ENCODE measurements at places on chromosomes 12 and 14. TPM values are rescaled to one million over a fixed set of nuclear protein-coding genes. Genes with fewer than 3 reads are reported as not detected.
A peak's percentile ranks its signal among the peaks of the same experiment; 100 is the strongest.

- DNase-seq = no peak
- H3K27ac ChIP-seq = no peak overlapping the region
- H3K36me3 ChIP-seq = peaks cover 7% of the 10 kb centered on the region
- H3K4me3 ChIP-seq = no peak overlapping the region
- no peaks in the 10 kb centered on the region for H3K27me3 ChIP-seq
Observed at GRCh38 chr12:56153678-56154065, 1.3 kb downstream of the MYL6B start.

THTPA gene
- total RNA-seq = 5.0 TPM

- H3K36me3 ChIP-seq = no peaks in the 10 kb centered on the region
- no peaks in the 10 kb centered on the region for H3K4me1 ChIP-seq
- no peak overlapping the region for H3K27ac ChIP-seq
- no peaks in the 10 kb centered on the region for H3K27me3 ChIP-seq
- no peak for DNase-seq
- no peak overlapping the region for H3K4me3 ChIP-seq
Observed at GRCh38 chr12:83145325-83145840, 458.7 kb downstream of the TMTC2 start.

GRCh38 chr14:95505030-95505589, 11.3 kb downstream of the SYNE3 start:
- DNase-seq = no peak
- H3K4me1 ChIP-seq = peaks cover 35% of the 10 kb centered on the region
- no peaks in the 10 kb centered on the region for H3K36me3 ChIP-seq
- H3K27me3 ChIP-seq = no peaks in the 10 kb centered on the region
- peak overlapping the region; percentile 37 for H3K27ac ChIP-seq
- H3K4me3 ChIP-seq = no peak overlapping the region

GRCh38 chr14:70278281-70278680, 81.2 kb downstream of the COX16 start:
- no peak overlapping the region for H3K4me3 ChIP-seq
- no peaks in the 10 kb centered on the region for H3K27me3 ChIP-seq
- H3K27ac ChIP-seq = no peak overlapping the region
- DNase-seq = no peak

DNA sequence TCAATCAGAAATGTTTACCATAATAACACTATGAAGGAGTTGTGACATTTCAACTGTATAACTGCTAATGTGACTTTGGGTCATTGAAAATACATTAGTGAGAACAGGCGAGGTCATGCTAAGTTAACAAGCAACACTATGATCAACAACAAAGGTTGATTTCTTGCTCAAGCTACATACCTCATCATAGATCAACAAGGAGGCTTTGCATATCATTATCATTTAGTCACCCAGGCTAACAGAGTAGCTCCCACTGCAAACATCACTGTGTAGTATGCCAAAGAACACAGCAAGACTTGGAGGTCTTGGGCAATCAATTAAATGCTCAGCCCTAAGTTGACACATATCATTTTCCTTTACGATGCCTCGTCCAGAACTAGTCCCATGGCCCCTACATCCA, 212.5 kb downstream of the NOVA1 start:
- H3K4me1 ChIP-seq = no peaks in the 10 kb centered on the region
- no peaks in the 10 kb centered on the region for H3K27me3 ChIP-seq
- H3K4me3 ChIP-seq = no peak overlapping the region
- no peak overlapping the region for H3K27ac ChIP-seq

CLEC2A gene
- not detected for total RNA-seq

GRCh38 chr12:59834659-59835474, 239.0 kb downstream of the SLC16A7 start:
- no peaks in the 10 kb centered on the region for H3K27me3 ChIP-seq
- H3K4me3 ChIP-seq = no peak overlapping the region
- no peak overlapping the region for H3K27ac ChIP-seq
- H3K36me3 ChIP-seq = no peaks in the 10 kb centered on the region

GRCh38 chr14:102063109-102063807, 23.6 kb downstream of the HSP90AA1 start:
- DNase-seq = peak; percentile 83
- no peak overlapping the region for H3K4me3 ChIP-seq
- no peak overlapping the region for H3K27ac ChIP-seq
- no peaks in the 10 kb centered on the region for H3K4me1 ChIP-seq

DNA sequence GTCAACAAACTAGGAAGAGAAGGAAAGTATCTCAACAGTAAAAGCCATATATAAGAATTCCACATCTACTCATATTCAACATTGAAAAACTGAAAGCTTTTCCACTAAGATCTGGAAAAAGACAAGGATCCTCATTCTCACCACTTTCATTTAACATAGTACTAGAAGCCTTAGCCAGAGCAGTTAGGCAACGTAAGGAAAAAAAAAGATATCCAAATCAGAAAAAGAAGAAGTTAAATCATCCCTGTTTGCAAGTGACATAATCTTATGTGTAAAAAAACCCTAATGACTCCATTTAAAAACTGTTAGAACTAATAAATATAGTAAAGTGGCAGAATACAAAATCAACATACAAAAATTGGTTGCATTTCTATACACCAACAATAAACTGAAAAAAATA, 426.2 kb downstream of the BCAT1 start:
- no peaks in the 10 kb centered on the region for H3K4me1 ChIP-seq
- no peak for DNase-seq
- no peak overlapping the region for H3K27ac ChIP-seq

DNA sequence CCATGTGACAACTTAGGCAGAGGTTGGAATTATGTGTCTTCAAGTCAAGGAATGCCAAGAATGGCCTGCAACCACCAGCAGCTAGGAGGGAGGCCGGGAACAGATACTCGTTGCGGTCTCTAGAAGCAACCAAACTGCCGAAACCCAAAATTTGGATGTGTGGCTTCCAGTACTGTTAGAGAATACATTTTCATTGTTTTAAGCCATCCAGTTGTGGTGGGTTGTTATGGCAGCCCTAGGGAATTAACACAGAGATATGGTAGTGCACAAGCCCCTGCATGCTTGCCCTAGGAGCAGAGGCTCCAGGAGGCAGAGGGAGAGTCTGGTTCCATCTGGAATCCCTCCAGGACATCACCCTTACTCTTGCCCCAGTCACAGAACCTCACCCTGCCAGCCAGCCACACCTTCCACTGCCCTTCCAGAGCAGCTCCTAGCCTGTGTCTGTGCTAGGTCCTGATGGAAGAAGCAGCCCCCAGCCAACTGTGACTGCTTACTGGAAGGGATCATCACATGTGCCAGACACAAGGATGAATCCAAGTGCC, 19.5 kb downstream of the PITPNM2 start:
- no peak overlapping the region for H3K27ac ChIP-seq
- DNase-seq = no peak
- no peaks in the 10 kb centered on the region for H3K27me3 ChIP-seq
- peaks cover 2% of the 10 kb centered on the region for H3K36me3 ChIP-seq
- no peak overlapping the region for H3K4me3 ChIP-seq

SLC7A8 gene
- total RNA-seq = not detected

- H3K27me3 ChIP-seq = no peaks in the 10 kb centered on the region
- H3K36me3 ChIP-seq = peaks cover 12% of the 10 kb centered on the region
- peak; percentile 83 for DNase-seq
- no peak overlapping the region for H3K27ac ChIP-seq
- no peak overlapping the region for H3K4me3 ChIP-seq
Observed at GRCh38 chr12:15963271-15963670, 52.1 kb downstream of the DERA start.

DNA sequence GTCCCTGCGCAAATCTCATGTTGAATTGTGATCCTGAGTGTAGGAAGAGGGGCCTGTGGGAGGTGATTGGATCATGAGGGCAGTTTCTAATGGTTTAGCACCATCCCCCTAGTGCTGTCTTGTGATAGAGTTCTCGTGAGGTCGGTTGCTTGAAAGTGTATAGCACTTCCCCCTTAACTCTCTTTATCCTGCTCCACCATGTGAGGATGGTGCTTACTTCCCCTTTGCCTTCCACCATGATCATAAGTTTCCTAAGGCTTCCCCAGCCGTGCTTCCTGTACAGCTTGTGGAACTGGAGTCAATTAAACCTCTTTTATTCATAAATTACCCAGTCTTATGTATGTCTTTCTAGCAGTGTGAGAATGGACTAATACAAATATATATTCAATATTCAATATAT, 303.7 kb upstream of the SEL1L start:
- no peaks in the 10 kb centered on the region for H3K27me3 ChIP-seq
- H3K36me3 ChIP-seq = no peaks in the 10 kb centered on the region
- no peaks in the 10 kb centered on the region for H3K4me1 ChIP-seq
- DNase-seq = no peak
- H3K4me3 ChIP-seq = no peak overlapping the region

GRCh38 chr12:72075891-72076557, 137.4 kb downstream of the TPH2 start:
- no peak overlapping the region for H3K27ac ChIP-seq
- H3K4me1 ChIP-seq = no peaks in the 10 kb centered on the region

- H3K4me3 ChIP-seq = peak overlapping the region; percentile 69
- no peak for DNase-seq
- H3K27me3 ChIP-seq = no peaks in the 10 kb centered on the region
- peaks cover 33% of the 10 kb centered on the region for H3K36me3 ChIP-seq
Observed at GRCh38 chr12:6384499-6385436, 806 bp downstream of the LTBR start.

PPP1R12A gene
- 204 TPM for total RNA-seq

TRIM9 gene
- under 0.01 TPM for total RNA-seq

- 0 out of 2 replicates have a peak, but pooled peaks cover 7% of the 10 kb centered on the region for H3K27me3 ChIP-seq
Observed at GRCh38 chr12:115008929-115009328, 325.0 kb upstream of the TBX3 start.

CCDC177 gene
- not detected for total RNA-seq

XPOT gene
- total RNA-seq = 79.4 TPM

DNA sequence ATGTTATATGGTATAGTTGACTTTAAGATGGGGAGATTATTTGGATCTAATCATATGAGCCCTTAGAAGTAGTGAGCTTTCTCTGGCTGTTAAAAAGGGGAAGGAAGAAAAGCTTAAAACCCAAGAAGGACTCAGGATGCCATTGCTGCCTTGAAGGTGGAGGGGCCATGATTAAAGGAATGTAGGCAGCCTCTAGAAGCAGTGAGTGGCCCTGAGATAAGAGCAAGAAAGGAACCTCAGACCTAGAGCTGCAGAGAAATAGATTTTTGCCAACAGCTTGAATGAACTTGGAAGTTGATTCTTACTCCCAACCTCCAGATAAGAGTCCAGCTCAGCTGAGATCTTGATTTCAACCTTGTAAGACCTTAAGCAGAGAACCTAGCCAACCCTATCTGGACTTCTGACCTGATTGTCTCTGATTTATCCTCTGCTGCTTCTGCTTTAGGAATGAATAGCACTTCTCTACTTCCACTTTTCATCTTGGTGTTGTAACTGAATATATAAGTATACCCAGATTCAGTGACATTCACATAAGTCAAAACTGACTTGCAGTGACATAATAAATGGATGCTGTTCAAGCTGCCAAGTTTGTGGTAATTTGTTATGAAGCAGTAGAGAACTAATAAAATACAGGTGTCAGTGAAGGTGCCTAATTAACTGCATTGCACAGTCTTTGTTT, 33.5 kb downstream of the RAD51B start:
- H3K4me1 ChIP-seq = no peaks in the 10 kb centered on the region
- H3K27me3 ChIP-seq = no peaks in the 10 kb centered on the region
- no peak overlapping the region for H3K4me3 ChIP-seq
- no peaks in the 10 kb centered on the region for H3K36me3 ChIP-seq
- H3K27ac ChIP-seq = no peak overlapping the region

DNA sequence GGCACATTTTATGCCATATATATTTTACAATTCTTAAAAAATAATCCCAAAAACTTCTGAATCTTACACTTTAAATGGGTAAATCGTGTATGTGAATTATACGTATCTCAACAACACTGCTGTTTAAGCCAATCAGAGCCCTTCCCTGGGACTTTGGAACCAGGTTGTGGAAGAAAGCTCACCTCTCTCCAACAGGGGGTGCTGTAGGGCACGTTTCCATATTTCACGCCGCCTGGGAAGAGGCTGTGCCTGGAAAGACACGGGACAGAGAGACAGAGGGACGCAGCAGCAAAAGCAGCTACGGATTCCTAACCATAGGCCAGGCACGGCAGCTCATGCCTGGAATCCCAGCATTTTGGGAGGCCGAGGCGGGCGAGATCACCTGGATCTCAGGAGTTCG, 29.4 kb upstream of the FBRSL1 start:
- no peak for DNase-seq
- H3K27me3 ChIP-seq = no peaks in the 10 kb centered on the region
- no peaks in the 10 kb centered on the region for H3K36me3 ChIP-seq
- no peak overlapping the region for H3K27ac ChIP-seq
- H3K4me3 ChIP-seq = no peak overlapping the region

DNA sequence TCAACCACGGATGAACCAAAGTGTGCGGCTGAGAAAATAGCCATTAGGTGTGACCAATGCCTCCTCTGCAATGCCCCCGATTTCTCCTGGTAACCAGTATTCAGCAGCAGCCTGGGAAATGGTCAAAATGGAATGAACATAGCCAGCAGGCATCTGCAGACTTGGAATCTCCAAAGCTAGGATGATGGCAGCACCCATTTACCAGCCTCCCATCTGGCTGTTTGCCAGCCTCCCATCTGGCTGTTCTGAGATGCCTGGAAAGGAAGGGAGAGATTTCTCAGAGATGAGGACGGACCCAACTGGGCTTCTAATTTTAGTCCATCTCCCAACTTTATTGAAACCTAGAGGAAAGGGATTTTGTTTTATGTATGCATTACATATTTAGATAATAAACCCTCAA, 16.2 kb downstream of the CLMN start:
- peaks cover 2% of the 10 kb centered on the region for H3K4me1 ChIP-seq
- peaks cover 9% of the 10 kb centered on the region for H3K27me3 ChIP-seq
- H3K36me3 ChIP-seq = no peaks in the 10 kb centered on the region
- no peak for DNase-seq
- no peak overlapping the region for H3K27ac ChIP-seq

DNA sequence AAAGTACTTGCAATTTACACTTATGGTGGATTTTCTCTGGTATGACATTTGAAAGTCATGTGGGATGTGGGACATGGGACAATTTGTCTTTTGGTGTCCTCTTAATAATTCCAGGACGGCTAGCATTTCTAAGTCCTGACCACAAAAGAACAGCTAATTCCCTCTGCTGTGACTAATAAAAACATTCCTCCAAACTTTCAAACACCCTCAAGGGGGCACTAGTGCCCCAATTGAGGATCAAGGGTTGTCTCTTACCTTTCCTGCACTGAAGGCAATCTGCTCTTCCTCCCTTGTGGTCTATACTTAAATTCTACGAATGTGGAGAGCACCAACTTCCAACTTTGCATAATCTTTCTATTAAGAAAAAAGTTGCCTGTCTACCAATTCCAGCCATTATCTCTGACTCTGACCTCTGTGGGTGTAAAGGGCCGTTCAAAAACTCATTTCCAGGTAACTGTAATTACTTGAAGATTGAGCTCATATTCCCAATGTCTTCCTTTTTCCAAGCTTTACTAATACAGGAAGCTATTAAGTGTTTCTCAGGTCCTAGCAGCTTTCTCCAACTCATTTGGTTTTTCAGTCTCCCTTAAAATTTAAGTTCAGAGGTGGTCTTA, 210.2 kb downstream of the PTPRO start:
- H3K36me3 ChIP-seq = no peaks in the 10 kb centered on the region
- peak; percentile 77 for DNase-seq
- H3K4me3 ChIP-seq = no peak overlapping the region
- no peaks in the 10 kb centered on the region for H3K27me3 ChIP-seq

GRCh38 chr12:12070674-12071656, at the start of gene BCL2L14:
Gene BCL2L14, plus strand, starts transcription at chr12:12070939. Its CDS starts 8,367 bp downstream, at chr12:12079306.
- no peak within 1 kb of the TSS for H3K27ac ChIP-seq
- H3K36me3 ChIP-seq = no peaks in the 10 kb centered on the region
- no peaks in the 10 kb centered on the region for H3K4me1 ChIP-seq
- no peak for DNase-seq
- no peak within 1 kb of the TSS for H3K4me3 ChIP-seq

PTPRQ gene
- 2.8 TPM for total RNA-seq

All from IMR-90 (cell line).